ENCODE measurements at places on chromosomes 13 and 19. TPM values are rescaled to one million over a fixed set of nuclear protein-coding genes. Genes with fewer than 3 reads are reported as not detected.

GRCh38 chr13:108677806-108678205, 48.4 kb downstream of the MYO16 start:
- DNase-seq: no peak

DNA sequence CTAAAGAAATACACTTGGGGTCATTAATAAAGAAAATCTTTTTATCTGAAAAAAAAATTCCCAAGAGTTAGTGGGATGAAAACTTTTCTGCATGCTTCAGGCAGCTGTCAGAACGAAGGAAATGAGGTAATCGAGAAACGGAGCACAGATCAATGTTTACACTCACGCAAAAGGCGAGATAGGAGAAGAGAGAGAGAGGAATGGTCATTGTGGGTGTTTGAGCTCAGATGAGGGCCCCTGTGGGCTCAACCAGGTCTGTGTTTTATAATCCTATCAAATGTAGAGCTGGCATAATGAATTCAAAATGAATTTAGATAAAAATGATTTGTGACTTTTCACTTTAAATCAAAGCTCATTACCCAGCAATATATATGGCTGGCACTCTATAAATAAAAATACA, 6.3 kb upstream of the RXFP2 start:
- no peak for DNase-seq

GRCh38 chr19:44356383-44357111, at the start of gene ZNF112:
Gene ZNF112 (minus strand): TSS chr19:44356680. CDS start chr19:44340539, 16,141 bp downstream.
- peak; percentile 87 for DNase-seq

- DNase-seq: peak; percentile 74
Observed at GRCh38 chr13:109667056-109667455, 119.3 kb downstream of the IRS2 start.

GRCh38 chr19:48363810-48364597, at the start of the genes SYNGR4 and TMEM143:
Gene SYNGR4 (plus strand): TSS chr19:48364367. CDS start chr19:48365843, 1,476 bp downstream.
Gene TMEM143 (minus strand): TSS chr19:48363940. CDS start chr19:48363920, 20 bp downstream.
- peak; percentile 99 for DNase-seq

DNA sequence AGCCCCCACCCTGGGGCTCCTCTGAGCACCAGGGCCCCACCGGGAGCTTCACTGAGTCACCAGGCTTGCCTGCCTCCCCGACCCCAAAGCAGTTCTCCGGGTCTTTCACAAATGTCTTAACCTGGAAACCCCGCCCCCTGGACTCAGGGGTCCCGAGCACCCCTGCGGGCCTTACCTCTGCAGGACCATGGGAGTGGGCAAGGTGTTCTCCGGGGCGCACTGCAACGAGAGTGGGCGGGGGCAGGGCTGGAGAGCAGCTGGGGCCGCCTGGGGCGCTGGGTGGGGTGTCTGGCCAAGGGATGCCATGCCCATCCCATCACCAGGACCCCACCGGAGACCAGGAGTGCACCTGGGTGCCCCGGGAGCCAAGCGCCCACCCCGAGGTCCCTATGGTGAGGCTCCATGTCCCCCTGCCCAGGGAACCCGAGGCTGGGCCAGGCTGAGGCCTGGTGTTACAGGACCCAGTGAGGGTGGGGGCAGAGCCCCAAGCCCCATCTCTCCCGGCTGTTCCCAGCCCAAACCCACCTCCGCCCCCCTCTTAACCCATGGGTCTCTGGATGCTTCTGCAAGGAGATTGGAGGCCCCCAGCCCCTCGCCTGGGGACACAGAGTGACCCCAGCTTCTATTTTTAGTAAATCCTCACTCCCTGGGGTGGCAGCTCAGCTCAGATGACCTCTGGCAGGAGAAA, 10.9 kb downstream of the MKNK2 start:
- no peak for DNase-seq

GRCh38 chr13:93174260-93174659, 52.3 kb upstream of the GPC6 start:
- no peak for DNase-seq

- no peak for DNase-seq
Observed at GRCh38 chr13:33016414-33017322, at the start of gene KL. Gene KL (plus strand): TSS chr13:33016423. CDS start chr13:33016441, 18 bp downstream.

GRCh38 chr19:10604460-10604980, 17.4 kb upstream of the AP1M2 start:
- no peak for DNase-seq

- DNase-seq: no peak
Observed at GRCh38 chr13:50129706-50130122, 114.5 kb downstream of the KCNRG start.

DNA sequence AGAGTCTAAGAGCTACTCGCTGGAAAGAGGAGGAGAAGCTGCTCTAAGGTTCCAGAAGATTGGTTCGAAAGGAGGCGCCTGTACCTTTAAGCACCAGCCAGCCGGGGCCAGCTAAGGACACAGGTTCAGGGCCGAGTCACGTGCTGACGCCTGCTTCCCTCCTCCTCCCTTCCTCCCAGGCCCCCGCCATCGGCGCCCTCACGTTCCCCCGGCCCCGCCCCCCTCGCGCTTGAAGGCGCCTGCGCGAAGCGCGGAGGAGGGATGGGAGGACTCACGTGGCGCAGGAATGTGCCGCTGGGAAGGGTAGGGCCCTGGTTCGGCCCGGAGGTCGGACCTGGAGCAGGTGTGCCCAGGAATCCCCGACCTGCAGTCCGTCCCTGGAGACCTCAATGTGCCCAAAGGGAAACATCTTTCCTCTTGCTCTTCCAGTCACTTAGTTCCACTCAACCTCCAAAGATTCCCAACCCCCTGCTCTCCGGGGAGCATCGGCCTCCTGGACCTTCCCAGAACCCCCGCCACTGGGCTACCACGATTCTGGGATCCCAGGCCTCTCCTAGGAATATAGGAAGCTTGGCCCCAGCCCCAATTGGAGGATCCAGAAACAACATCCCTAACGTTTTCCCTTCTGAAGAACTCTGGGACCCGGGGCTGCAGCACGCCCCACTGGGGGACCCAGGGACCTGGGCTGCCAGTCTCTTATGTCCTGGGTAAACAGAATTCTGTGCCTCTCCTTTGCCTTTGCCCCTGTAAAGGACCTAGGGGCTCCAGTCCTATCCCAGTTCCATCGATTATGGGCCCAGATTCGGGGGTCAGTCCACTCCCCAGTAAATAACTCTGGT, 2.5 kb downstream of the DBP start:
- DNase-seq: peak; percentile 87

- no peak for DNase-seq
Observed at GRCh38 chr19:19866611-19867248, 1.0 kb downstream of the ZNF253 start.

DNA sequence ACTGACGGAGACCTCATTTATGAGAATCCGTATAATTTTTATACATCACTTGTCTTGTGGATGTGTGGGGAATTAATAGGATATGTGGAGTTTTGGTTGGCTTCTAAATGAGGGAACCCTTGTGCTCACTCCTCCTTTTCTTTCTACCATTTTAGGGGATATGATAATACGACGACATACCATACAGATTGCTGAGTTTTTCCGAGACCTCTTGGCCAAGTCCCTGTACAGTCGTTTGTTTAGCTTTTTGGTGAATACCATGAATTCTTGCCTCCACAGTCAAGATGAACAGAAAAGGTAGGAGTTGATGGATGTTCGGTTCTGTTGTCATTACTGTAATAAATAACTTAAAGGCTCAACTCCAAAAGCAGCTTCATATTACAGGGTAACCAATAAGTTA, 335.2 kb downstream of the MYO16 start:
- no peak for DNase-seq

GRCh38 chr13:83796364-83796763, 85.9 kb downstream of the SLITRK1 start:
- no peak for DNase-seq

DNA sequence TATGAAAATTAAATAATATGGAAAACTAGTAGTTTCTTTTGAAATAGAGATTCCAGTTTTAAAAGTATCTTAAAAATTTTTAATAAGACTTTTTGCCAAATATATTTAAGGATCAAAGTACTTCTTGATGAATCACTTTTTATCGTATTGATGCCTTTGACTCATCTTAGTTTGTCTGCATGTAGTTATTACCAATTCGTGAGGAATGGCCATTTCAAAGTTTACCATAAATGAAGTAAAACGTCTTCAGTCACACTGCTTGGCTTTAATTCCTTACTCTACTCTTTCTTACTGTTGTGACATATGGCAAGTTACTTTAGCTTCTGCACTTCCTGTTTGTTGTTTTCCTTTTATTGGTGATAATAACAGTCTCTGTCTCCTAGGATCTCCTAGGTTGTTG, 38.3 kb downstream of the NDFIP2 start:
- no peak for DNase-seq

DNA sequence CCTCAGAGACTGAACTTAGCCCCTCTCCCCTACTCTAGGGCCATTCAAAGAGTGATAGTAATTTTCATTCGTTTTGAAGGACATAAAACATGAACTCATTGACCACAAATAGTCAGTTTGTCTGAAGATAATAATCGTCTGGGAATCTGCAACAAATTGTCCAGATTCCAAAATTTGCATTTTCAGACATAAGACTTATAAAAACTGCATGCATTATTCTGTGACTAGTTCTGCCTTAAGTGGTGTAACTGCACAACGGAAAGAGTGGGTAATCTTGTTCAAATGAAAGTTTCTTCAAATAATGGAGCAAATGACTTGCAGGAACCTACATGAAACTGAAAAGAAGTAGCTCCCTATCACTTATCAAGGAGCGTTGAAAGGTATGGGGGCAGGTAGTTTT, 8.4 kb downstream of the CSNK1A1L start:
- DNase-seq: no peak

- peak; percentile 42 for DNase-seq
Observed at GRCh38 chr19:2385053-2385721, 25.1 kb downstream of the TMPRSS9 start.

DNA sequence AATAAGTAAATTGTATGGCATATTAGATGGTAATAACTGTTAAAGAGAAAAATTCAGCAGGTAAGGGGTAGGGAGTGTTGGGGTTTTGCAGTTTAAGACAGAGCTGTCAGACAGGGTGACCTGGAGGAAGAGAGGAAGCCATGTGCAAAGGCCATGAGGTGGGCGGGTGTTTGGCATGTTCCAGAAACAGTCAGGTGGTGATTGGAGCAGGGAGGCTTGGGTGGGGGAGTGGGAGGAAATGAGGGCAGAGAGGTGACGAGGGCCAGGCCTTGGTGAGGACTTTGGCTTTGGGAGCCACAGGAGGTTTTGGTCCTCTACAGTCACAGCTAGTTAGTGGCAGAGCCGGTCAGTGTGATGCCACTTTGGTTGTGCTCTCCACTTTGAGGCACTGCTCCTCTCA, 20.1 kb downstream of the RYR1 start:
- no peak for DNase-seq

GRCh38 chr19:44111910-44112463, 1.2 kb upstream of the ZNF225 start:
- DNase-seq: no peak

DNA sequence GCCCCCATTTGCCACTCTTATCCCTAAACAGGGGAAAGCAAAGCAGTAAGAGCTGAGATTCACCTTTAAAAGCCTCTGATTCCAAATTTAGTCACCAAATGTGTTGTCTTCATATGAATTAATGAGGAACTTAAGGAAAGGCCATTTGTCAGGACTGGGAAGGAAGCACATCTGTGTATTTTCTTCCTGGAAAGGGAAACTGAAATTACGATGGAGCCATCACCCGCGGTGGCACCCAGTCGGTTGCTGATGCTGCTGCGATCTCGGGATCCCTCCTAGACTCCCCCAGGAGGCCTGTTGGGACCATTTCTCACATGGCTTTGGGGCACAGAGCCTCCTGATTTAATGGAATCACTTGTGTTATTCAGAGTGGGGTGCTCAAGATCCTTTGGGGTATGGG, 7.4 kb upstream of the IL4I1 start:
- DNase-seq: no peak

DNA sequence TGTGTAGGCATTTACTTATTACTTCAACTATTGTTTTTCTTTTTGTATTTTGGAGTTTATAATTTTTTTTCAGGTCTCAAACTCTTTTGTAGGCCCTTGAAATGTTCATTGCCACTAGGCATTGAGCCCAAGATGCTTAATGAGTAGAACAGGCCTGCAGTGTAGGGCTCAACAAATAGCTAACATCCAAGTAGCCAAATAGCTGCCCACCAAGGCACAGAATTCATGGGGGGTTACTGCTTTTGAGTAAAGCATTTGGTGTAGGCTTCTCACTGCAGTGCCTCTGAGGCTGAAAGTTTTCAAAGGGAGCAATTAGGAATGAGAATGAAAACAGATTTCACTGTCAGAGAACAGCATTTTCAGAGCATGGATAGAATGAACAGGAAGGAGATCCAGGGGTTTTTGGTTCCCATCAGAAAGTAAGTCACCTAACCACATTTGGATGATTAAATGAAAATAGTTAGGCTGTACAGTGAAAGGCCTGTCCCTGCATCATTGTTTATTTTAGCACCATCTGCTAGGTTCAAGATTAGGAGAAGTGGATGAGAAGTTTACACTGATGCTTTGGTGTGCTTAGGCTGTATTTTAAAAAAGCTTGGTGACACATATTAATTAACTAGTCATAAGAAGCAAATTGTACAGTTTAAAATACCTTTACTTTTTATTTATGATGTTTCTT, 61.0 kb downstream of the EDNRB start:
- no peak for DNase-seq

DNA sequence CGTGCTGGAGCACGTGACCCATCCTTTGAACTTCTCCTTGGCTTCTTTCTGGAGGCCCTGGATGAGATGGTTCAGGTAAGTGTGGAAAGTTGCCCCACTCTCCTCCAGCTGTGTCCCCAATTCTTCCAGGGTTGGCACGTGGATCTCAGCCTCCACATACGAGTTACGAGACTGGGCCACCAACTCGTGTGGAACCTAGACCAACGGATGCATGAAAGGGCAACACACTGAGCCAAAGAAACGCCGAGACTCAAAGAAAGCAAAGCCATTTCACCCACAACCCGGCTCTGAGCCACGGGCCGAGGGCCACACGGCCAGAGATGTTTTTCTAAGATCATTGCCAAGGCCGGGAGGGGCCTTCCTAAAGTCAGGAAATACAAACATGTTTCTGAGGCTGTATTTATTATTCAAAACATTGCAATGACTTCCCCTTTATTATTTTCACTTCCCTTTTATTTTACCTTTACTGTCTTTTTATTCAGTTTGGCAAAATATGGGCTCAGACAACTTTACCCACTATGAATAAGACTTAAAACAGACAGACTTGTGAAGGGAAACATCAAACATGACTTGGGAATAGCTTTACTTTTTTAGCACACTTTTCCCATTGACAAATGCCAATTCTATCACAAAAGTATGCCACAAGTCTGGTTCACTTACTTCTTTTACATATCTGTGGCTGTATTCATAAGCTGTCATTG, 94.6 kb downstream of the KL start:
- DNase-seq: no peak

The ADGRE2 gene
- total RNA-seq: 0.45 TPM

The SERPINE3 gene
- total RNA-seq: not detected

The FPR3 gene
- total RNA-seq: not detected

The CRB3 gene
- 0.20 TPM for total RNA-seq

The TEAD2 gene
- 13.7 TPM for total RNA-seq

The CEBPA gene
- 6.5 TPM for total RNA-seq

The B9D2 gene
- 3.1 TPM for total RNA-seq
